Activated T-helper 1 cell treated with anti-CD3 and anti-CD28 coated beads, Interleukin-12 subunit alpha, Interleukin-12 subunit beta, Interleukin-2, Interleukin-4 antibody, amounts not matched to agents 30 ng/mL and 10 ng/mL and 1 ng/mL, durations not matched to agents 14 hours and 24 hours and 36 hours (primary cell): ENCODE measurements at places on chromosomes 13 and 19. TPM values are rescaled to one million over a fixed set of nuclear protein-coding genes. Genes with fewer than 3 reads are reported as not detected.

The ZNF682 gene
- total RNA-seq = 6.1 and 6.2 TPM in 2 replicates

The IGSF23 gene
- total RNA-seq = not detected in 2 replicates

The OR1I1 gene
- total RNA-seq = not detected in 2 replicates

The NFIX gene
- total RNA-seq = 4.5 and 8.0 TPM in 2 replicates

The C1QTNF9 gene
- not detected in 2 replicates for total RNA-seq

The SPRYD7 gene
- total RNA-seq = 6.9 and 7.0 TPM in 2 replicates

The F10 gene
- total RNA-seq = not detected in 2 replicates

The BRSK1 gene
- 7.8 and 8.4 TPM in 2 replicates for total RNA-seq

The SIGLEC5 gene
- not detected in 2 replicates for total RNA-seq

The BICRA gene
- 13.0 and 13.5 TPM in 2 replicates for total RNA-seq

The ELSPBP1 gene
- not detected in 2 replicates for total RNA-seq

The MRPL57 gene
- total RNA-seq = 31.4 and 33.3 TPM in 2 replicates

The ZNF726 gene
- total RNA-seq = 10.7 and 12.6 TPM in 2 replicates

The TNNI3 gene
- total RNA-seq = not detected in 2 replicates

The WDR88 gene
- total RNA-seq = not detected in 2 replicates

The EDDM13 gene
- total RNA-seq = 0.29 and 0.51 TPM in 2 replicates

The PSMD8 gene
- total RNA-seq = 292 and 298 TPM in 2 replicates

The CLEC17A gene
- total RNA-seq = 0.13 TPM in 1 of 2 replicates, not detected in the other

The ENOX1 gene
- total RNA-seq = 0.08 and 0.17 TPM in 2 replicates

The OXGR1 gene
- not detected in 2 replicates for total RNA-seq

The CAMSAP3 gene
- total RNA-seq = 0.37 and 0.67 TPM in 2 replicates

The SLITRK5 gene
- total RNA-seq = not detected in 2 replicates

The KLK2 gene
- not detected in 2 replicates for total RNA-seq

The PROZ gene
- not detected in 2 replicates for total RNA-seq

The DKKL1 gene
- not detected in 2 replicates for total RNA-seq

The ZNF730 gene
- 0.21 and 0.32 TPM in 2 replicates for total RNA-seq

The KLHL1 gene
- not detected in 2 replicates for total RNA-seq

The NMRK2 gene
- not detected in 2 replicates for total RNA-seq

The VSIG10L gene
- 5.6 and 6.0 TPM in 2 replicates for total RNA-seq

The MADCAM1 gene
- total RNA-seq = 0.18 and 0.27 TPM in 2 replicates

The ZNF471 gene
- total RNA-seq = 0.05 and 0.16 TPM in 2 replicates

The YJEFN3 gene
- 13.6 and 15.0 TPM in 2 replicates for total RNA-seq

The MYO1F gene
- 45.6 and 50.9 TPM in 2 replicates for total RNA-seq

The ZNF136 gene
- total RNA-seq = 10.1 and 10.8 TPM in 2 replicates

The TEX29 gene
- 0.42 and 0.70 TPM in 2 replicates for total RNA-seq

The MYH14 gene
- total RNA-seq = not detected in 2 replicates

The FGF22 gene
- total RNA-seq = not detected in 2 replicates

The FLT1 gene
- 45.6 and 46.3 TPM in 2 replicates for total RNA-seq
